ENCODE measurements at places on chromosomes 16 and 17.

DNA sequence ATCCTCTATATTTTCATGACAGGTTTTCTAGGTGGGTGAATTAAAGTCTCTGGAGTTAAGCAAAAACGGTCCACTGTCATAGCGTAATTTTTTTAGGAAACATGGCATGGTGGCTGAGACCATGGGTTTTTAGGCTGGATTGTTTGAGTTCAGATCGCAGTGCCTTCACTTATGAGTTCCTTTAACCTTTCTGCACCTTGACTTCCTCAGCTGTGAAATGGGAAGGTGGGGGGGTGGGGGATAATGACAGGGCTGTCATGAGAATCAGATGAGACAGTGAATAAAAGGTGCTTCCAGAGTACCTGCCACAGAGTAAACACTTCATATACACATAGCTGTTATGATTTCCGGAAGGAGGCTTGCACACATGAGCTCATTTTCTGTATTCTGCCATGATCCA is 11.8 kb downstream of the PRCD start:
- no peak for DNase-seq

GRCh38 chr17:5511401-5512225 is 25.2 kb downstream of the MIS12 start:
- DNase-seq, result peak; percentile 48

GRCh38 chr17:56528696-56529095 is 64.8 kb upstream of the NOG start:
- peak; percentile 52 for DNase-seq

DNA sequence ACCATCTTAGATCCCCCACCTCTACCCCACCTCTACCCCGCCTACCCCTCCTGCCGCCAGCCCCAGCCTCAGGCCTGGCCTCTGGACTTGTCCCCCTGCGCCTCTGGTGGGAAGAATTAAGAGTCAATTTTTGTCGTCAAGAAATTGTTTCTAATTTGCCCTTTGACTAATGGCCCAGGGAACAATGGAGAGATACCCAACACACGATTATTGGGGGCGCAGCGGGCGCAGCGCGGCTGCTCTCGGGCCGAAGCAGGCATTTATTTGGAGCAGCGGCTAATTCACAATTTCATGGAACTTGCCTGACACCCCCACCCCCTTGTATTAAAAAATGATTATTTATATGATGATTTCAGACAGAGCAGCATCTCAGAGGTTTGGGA is 4.4 kb upstream of the BAHCC1 start:
- peak; percentile 47 for DNase-seq

- peak; percentile 67 for DNase-seq
Observed at GRCh38 chr17:42720996-42721583, 23.8 kb downstream of the EZH1 start.

DNA sequence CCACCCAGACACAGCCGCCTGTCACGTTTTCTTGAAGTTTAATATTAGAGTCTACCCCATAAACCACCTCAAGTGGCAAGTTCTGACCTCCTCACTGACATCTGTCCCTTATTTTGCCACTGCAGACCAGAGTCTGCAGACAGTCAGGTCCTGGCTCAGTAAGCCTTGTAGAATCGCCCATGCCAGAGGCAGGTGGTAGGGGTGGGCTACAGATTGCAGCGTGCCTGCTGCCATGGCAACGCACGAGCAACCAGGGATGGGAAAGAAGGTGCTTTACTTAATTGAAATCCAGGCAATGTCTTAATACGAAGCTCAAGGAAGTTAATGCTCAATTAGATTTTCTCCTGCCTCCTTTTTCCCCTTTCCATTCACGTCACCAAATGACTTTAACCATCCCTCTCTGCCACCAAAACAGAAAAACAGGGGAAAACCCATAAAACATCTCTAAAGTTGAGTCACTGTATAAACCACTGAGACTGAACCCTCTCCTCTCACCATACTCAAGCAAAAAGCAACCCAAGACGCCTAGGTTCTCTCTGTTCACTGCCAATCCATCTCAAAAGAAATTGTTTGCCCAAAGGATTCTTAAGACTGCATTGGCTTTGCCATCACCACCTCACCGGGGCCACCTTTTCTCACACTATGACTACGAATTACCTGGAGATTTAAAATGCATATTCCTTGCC is 228.8 kb downstream of the SLC39A11 start:
- no peak for DNase-seq

- peak; percentile 65 for DNase-seq
Observed at GRCh38 chr16:2296661-2297505, 29.0 kb upstream of the RNPS1 start.

GRCh38 chr17:70655176-70655958 is 486.0 kb downstream of the KCNJ2 start:
- no peak for DNase-seq

DNA sequence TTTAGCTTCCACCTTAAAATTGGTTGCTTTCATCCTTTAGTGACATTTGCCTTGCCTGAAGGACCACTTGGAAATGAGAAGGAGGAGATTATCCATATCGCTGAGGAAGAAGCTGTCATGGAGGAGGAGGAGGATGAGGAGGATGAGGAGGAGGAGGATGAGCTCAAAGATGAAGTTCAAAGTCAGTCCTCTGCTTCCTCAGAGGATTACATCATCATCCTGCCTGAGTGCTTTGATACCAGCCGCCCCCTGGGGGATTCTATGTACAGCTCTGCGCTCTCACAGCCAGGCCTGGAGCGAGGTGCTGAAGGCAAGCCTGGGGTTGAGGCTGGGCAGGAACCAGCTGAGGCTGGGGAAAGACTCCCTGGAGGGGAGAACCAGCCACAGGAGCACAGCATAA is 11.5 kb upstream of the TMEM106A start:
- DNase-seq, result peak; percentile 43

DNA sequence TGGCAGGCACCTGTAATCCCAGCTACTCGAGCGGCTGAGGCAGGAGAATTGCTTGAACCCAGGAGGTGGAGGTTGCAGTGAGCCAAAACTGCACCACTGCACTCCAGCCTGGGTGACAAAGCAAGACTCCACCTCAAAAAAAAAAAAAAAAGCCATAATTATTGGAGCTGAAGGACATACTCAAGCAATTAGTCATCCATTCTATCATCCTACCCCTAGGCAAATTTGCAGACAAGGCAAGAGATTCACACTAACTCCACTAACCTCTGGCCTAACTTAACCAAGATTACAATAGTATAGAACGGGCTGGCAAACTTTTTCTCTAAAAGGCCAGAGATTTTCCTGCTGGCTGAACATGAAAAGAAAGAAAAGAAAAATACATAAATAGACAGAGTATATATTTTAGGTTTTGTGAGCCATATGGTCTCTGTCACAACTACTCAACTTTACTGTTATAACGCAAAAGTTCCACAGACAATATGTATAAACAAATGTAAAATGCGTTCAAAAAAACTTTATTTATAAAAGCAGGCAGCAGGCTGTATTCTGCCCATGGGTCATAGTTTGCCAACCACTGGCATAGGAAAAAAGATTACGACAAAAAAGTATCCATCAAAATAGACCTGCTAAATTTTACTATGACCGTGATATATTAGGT is 29.7 kb downstream of the BRIP1 start:
- DNase-seq, result peak; percentile 86

- no peak for DNase-seq
Observed at GRCh38 chr16:31127182-31127581, 8.3 kb downstream of the PRSS8 start.

- no peak for DNase-seq
Observed at GRCh38 chr16:19446300-19446846, 28.7 kb downstream of the TMC5 start.

- DNase-seq, result peak; percentile 77
Observed at GRCh38 chr17:9402590-9403199, 172.9 kb downstream of the STX8 start.

DNA sequence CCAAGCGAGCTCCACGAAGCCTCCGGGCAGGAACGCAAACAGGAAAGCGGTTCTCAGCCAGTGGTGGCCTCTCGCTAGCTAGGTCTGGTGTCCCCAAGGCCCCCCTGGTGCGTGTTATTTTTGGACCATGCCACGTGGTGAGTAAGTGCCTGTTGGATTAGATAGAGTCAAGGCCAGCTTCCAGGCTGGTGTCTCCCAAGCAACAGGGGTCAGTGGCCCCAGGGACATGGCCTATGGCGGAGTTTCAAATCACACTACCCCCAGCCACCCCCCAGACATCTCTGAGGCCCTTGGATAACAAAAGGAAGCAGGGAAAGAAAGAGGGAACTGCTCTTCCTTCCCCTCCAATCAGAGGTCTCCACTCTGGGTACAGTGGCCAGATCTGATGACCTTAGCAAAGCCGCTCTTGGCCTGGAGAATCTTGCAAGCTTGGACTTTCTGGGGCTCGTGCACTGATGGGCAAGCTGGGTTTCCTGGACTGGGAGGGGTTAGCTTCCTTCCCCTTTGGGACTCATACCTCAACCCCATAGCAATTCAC is 58.2 kb downstream of the MAF start:
- DNase-seq, result no peak

DNA sequence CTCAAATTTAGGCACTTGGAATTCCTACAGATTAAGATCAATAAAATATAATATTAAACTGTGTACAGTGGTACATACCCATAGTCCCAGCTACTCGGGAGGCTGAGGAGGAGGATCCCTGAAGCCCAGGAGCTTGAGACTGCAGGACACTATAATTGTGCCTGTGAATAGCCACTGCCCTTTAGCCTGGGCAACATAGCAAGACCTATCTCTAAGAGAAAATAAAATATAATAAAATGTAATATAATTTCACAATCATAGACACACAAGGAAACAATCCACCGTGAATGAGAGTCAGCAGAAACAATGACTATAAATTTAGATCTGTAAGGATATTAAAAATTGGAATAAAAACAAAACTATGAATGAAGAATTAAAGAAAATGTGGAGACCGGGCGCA is 10.0 kb upstream of the TNK1 start:
- DNase-seq, result no peak

DNA sequence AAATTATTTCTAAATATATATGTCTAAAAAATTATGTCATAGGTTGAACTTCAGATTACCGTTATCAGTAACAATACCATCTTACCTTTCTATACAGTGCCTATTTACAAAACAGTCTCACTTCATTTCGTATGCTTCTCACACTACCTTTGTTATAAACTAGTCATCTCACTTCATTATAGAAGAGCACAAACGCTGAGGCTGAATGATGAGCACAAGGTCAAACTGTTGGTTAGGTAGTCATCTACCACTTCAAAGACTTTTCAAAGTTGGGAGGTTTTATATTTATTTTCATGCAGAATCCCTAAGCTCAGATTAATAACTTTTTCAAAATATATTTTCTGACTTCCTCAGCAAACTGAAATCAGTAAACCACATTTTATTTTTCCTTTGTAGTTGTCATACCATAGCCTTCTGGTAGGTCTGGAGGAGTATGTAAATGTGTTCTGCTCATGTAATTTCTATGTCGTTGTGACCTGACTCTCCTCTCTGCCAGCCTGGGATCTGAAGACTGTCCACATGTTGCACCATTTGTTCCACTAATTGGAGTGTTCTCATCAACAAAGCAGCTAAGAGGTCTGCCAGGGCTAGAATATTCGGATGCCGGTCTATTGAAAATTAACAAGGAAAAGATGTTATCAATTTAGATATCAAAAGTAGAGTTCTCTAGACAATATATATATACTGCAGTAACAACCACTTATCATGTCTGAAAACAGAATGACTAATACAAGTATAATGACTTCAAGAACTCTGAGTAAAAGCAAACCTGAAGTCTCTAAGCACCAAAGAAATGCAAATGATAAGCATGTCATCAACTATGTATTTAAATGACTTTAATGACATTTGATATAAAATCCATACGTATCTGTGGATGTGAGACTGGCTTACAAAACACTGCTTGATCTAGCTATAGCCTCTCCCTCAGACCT is 73.9 kb downstream of the CEP95 start:
- no peak for DNase-seq

GRCh38 chr17:5128905-5129535 is 13.2 kb downstream of the USP6 start:
- no peak for DNase-seq

DNA sequence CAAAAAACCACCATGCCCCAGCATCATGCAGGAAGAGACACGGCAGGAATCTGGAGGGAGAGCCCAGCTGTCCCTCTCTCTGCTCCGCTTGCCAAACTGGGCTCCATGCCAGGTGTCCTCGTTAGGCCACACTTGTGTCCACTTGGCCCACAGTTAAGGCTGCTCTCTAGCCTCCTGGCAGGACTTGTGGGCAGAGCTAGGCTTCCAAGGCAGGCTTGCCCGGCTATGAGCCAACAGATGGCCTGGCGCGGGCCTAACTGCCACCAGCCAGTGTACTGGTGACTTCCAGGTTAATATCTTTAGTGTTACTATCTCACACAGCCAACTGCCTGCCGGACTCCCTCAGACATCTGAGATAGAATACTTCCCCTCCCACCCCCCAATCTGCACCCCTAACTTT is 10.6 kb downstream of the ATP6V0D1 start:
- DNase-seq, result no peak

- DNase-seq, result peak; percentile 91
Observed at GRCh38 chr17:50128441-50129352, 1.3 kb downstream of the SAMD14 start.

DNA sequence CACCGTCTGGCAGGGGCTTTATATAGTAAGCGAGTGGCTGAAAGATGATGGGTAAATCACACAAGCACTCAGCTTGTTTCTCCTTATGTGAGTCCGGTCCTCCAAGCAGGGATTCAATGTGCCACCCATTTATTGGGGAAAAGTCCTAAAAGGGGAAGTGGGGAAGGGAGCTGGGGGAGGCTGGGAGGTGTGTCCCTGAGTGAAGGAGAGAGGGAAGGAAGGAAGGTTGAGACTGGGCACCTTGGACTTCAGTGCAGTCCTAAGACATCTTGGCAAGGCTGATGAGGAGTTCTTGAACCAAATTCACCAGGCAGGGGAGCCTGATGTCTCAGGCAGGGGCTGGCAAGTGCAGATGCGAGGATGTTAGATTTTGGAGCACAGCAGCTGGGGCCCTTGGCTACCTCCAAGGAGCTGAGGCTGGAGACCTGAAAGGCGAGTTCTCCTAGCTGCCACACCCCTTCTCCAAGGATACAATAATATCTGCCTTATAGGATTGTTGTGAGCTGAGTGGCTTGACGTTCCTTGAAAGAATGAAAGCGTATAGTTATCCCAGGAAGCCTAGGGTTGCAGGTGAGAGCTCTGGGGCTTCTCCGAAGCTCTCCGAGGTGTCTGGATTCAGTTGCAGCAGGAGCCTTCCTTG is 23.0 kb upstream of the CYLD start:
- DNase-seq, result no peak

DNA sequence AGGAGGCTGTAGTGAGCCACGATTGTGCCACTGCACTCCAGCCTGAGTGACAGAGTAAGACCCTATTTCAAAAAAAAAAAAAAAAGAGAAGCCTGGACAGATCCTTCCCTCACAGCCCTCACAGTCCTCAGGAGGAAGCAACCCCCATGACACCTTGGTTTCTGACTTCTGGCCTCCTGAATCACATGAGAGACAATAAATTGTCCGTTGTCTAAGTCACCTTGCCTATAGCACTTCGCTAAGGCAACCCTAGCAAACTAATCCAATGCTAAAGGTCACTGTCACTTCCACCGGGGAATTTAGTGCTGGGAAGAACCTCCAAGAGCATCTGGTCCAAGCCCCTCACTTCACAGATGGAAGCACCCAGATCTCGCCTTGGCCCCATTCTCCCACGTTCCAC is 18.9 kb upstream of the SLC39A11 start:
- DNase-seq, result no peak

- no peak for DNase-seq
Observed at GRCh38 chr17:41559548-41559947, 12.3 kb downstream of the KRT9 start.
